ENCODE measurements at places on chromosomes 12 and 14.

DNA sequence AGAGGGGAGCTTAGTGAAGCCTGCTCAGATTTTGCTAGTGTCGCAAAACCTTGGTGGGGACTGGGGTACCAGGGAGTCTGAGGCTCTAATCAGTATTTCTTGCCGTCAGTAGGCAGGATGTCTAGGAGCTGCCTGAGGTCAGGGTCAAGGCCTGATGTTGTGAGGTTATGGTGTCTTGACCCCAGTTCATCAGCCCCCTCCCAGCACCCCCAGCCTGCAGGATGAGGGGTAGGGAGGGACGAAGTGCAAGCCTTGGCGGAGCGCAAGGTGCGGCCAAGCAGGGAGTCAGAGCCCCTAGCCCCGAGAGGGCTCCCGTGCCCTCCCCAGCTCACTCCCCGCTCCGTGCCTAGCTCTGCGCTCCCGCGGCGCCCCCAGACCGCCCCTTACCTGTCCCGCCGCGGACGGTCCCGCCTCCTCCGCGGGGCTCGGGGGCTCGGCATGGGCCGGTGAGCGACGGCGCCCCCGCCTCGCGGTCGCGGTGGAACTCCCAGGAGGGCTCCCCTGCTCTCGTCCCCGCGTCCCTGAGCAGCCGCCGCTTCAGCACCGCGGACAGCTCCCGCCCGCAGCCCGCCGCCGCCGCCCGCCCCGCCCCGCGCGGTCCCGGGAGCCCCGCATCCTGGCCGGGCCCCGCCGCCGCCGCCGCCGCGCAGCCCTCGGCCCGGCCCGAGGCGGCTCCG is 347 bp downstream of the SYNDIG1L start:
- peak; percentile 69 for ATAC-seq

DNA sequence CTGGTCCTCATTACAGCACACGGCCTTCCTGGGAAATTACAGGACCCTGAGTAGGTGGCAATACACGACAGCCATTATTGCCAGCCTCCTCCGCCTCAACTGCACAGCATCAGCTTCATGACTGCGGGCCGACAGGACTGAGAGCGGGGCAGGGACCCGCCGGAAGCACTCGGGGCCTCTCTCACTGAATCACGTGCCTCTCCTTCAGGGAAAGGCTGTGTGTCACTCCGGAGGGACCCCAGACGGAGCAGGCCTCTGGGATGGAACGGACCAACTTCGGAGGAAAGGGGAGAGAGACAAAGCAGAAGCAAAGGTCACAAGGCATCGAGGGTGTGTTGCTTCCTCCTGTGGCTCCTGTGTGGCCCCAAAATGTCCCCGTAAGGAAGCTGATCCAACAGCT is 90.0 kb downstream of the RNF34 start:
- ATAC-seq = no peak

- no peak for ATAC-seq
Observed at GRCh38 chr14:103522649-103523574, at the start of gene CKB. Gene CKB, minus strand, starts transcription at chr14:103522830. Its CDS starts 337 bp downstream, at chr14:103522493.

DNA sequence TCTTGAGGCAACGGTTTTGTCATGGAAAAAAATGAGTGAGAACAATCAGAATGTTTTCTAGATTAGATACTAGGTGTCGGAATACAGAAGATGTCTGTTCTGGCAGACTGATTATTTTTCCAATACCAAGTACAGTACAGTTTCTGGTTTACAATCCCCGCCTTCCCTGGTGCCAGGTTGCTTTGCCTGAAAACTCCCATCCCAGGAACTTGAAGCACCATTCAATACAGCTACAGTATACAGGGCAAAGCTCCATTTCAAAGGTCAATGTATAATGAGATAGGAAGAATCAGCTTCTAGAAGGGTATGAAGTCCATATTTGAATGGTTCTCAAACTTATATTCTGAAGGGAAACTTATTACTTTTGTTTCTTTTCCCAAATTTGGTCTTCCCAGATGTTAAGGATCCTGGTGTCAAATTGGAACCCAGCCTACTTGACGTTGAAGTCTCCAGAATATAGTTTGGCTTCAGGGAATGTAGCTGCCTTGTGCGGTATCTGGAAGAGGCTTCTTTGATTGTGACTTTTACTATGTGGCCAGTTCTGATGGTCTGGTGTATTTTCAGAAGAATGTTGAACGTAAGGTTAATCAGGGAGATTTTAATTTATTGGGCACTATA is 238.0 kb upstream of the ATP2B1 start:
- ATAC-seq = no peak

DNA sequence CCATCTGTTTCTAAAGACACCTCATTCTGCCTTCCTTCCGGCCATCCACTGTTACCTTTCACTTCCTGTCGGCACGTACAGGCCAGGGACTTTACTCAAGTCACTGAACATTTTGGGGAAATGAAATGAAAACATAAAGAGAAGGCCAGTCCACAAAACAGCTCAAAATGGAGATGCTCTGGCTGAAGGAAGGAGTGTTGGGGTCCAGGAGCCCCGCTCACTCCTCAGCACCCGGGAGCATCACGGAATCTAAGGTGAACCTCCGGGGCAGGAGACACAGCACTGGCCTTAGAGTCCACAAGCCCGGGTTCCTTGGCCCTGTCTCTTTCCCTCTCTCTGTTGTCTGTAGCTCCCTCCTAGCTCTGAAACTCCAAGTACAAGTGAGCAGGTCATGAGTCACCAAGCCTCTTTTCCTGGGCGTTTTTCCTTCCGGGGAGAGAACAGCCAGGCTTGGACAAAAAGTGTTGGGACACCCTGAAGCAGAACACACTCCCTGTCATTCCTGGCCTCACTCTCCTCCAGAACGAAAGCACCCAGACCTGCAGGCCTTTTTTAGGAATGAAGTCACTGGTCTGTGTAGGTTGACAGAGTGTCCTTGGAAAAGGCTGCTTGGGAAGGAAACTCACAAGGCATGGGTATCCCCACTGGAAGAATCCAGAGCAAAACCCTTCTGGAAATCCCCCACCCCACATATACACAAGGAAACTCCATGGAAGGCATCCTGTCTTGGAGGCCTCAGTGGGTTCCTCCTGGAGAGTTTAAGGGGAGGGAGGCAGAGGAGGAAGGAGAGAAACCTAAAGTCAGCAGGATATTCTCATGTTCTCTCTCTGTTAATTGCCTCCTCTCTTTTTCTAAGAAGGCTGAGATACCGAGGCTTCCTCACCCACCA is 245.3 kb downstream of the ZFP36L1 start:
- ATAC-seq = no peak

DNA sequence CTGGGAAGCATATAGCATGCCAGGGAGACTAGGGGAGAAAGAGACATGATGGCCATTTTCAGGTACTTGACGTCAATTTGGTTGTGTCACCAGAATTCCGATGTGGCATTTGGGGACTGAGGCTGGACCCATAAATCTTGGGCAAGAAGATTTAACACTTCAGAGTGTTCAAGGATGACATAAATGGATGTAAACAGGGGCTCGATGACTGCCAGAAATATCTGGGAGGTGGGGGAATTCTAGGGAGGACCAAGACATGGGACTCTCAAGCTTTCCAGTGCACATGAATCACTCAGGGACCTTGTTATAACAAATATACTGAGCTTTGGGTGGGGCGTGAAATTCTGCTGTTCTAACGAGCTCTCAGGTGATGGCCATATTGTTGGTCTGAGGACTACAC is 17.8 kb downstream of the HAL start:
- ATAC-seq = no peak

DNA sequence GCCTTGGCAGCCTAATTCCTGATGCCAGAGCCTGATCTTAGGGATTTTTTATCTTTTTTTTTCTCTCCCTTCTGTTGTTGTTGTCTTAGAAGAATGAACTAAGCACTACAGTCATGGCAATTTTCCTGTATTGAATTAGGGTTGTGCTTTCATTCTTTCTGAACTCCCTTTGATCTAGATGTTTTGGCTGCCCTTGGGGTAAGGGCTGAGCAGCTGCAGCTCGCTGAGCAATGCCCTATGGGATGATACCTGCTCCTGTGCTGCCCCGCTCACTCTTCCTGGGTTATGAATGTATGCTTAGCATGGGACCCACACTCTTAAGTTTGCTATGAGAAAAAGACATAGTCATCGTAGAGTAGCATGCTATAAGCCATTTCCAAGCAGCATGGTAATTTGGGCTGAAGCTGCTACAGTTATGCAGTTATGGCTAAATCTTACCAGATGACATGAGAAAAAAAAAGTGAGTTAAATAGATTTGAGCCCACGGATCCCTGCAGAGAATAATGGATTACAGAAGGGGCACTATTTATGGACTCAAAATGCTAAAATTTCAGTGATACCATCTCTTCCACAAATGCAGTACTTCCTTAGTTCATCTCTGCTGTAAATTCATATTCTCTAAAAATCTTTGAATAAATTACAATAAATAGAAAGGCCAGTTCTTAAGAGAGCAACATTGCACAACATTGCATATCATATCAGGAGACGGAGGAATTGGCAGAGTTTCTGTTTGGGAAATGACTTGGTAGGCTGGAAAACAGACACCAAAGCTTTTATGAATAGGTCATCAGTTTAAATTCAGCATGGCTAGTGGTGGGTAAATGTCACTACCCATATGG is 79.2 kb upstream of the PTHLH start:
- ATAC-seq = no peak

DNA sequence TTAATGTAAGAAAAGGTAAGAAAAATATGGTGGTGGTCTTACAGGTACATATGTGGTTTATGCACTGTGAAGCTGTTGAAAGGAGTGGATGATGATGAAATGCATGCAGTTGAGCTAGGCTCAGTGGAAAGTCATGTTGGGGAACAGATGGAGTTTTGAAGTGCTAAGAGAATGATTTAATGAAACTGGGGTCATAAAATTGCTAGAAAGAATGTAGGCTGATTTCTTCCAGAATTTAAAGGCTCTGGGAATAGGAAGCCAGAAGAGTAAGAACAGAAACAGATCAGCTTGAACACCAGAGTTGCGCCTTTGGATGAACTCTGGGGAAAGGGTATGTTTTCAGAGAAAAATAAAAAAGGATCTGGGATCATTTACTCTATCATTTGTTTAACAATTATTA is 146.5 kb downstream of the MON2 start:
- ATAC-seq = no peak

- ATAC-seq = no peak
Observed at GRCh38 chr12:108833757-108834472, 23.5 kb downstream of the SSH1 start.

DNA sequence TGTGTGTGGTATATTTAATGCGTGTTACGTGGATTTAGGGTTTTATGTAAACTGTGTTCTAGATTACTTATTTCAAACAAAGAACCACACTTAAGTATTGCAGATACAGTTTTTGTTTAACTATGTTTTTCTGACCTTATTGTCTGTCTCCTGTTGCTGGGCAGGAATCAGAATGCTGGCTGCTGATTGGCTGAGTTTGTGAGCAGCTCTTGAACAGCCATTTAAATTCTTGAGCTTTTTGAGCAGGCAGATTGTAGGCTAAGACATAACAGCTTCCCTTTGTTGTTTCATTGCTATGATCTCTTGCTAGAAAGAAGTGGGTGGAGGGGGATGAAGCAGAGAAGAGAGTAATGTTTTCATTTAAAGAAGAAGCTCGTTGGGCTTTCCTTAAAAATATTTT is 52.2 kb downstream of the ATF7IP start:
- ATAC-seq = peak; percentile 47

DNA sequence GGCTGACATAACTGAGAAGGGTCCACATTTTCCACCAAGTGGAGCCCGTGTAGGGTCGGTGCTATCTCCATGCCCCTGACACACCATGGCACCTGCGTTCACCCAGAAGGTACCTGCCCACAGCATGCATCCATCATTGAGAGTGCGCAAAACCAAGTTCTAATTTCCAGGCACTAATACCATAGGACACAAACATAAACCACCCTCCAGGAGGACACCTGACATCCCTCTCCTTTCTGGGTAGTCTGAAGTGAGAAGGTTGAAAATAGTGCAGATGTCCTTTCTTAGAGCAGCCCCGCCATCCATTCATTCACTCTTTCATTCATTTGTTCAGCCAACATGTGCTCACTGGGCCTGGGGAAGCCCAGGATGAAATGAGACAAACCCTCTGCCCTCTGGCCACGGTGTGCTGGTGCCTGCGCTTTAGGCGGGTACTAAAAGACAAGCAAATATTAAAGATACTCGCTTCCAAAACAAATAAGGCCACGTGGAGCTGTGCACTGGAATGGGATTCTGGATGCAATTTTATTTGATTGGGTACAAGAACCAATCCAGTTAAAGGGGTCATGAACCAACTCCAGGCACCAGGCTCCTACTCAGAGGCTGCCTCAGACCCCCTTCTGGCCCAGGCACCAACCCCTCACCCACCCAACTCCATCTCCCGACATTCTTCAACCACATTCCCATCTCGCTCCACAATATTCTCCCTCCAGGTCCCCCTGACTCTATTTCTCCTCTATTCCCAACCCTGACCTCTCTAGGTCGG is 1.2 kb downstream of the TTC7B start:
- no peak for ATAC-seq

All from stimulated activated memory B cell treated with anti-CD40 and anti-IgM and Interleukin-4, amounts not matched to agents 10 μg/mL and 1 μg/mL and 100 μg/mL, for 72 hours (primary cell).